Spinal cord (tissue), 10 donors: ENCODE measurements at places on chromosomes 12 and 14. TPM values are rescaled to one million over a fixed set of nuclear protein-coding genes. Genes with fewer than 3 reads are reported as not detected.

GRCh38 chr14:21804981-21805380 is 131.4 kb upstream of the OR4E1 start:
- DNase-seq, result no peak

- no peak for DNase-seq
Measured at GRCh38 chr12:807041-807735, 54.8 kb downstream of the WNK1 start.

DNA sequence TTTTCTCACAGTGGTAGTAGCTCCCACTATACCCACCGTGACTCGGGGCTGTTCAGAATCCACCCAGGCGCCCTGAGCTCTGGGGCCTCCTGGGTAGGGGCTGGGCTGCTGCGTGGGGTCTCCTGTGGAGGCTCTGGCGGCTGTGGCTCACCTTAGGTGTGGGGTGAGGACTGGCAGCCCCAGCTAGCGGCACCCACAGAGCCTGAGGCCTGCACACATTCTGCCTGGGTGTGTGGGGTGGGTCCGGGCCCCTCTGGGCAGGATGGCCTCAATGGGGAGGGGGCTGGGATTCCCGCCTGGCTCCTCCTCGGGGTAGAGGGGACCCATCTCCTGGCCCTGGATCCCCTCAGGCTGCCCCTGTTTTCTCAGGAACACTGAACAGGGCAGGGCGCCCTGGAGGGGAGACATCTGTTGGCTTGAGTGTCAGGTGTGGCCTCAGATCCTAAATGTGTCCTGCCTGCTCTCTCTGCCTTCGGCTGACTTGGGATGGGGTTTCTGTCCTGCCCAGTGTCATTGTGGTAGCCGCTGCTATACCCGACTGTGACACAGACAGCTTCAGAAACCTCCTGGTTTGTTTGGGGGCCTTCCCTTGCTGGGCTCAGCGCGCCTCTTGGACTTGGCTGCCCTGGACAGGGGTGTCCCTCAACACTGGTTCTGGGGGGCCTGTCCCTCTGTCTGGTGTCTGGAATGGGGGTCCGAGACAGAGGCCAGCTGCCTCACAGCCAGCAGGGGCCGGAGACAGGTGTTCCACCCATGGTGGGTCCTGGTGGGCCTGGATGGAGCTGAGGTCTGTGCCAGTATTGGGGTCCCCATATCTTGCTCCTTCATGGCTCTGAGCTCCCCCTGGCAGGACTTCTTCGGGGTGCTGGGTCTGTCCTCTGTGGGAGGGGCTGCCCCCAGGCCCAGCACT is 354.9 kb downstream of the TMEM121 start:
- no peak for DNase-seq

- DNase-seq, result no peak
Measured at GRCh38 chr12:116018282-116018681, 259.2 kb downstream of the MED13L start.

The KRT5 gene
- total RNA-seq, result not detected

DNA sequence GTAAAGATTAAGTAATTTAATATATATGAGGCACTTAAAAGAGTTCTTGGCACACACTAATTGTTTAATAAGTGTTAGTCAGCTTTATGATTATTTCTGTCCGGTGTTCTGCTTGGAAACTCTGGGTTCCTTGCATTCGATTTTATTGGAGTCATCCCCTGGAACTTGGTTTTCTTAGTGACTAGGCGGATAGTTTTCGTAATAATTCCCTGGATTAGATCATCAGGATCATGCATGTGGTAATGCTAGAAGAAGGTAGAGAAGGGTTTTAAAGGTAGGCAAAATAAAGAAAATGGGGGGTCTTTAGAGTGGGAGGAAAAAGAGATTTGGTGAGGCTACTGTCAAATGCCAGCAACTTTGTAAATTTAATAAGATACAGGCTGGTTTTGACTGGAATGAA is 88.4 kb downstream of the MYF5 start:
- no peak for DNase-seq

DNA sequence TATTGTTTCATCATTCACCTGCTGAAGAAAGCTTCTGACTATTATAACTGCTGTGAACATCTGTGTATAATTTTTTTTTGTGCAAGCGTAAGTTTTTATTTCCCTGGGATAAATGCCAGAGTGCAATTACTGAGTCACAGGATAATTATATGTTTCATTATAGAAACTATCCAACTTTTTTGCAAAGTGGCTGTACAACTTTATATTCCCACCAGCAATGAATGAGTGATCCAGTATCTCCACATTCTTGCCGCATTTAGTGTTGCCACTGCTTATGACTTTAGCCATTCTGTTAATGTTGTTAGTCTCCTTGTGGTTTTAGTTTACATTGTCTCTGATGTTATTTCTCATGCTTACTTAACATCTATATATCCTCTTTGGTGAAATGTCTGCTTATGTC is 88.1 kb upstream of the CCDC175 start:
- DNase-seq, result no peak
